HL-60 (cell line): ENCODE measurements at places on chromosomes 13 and 19.

DNA sequence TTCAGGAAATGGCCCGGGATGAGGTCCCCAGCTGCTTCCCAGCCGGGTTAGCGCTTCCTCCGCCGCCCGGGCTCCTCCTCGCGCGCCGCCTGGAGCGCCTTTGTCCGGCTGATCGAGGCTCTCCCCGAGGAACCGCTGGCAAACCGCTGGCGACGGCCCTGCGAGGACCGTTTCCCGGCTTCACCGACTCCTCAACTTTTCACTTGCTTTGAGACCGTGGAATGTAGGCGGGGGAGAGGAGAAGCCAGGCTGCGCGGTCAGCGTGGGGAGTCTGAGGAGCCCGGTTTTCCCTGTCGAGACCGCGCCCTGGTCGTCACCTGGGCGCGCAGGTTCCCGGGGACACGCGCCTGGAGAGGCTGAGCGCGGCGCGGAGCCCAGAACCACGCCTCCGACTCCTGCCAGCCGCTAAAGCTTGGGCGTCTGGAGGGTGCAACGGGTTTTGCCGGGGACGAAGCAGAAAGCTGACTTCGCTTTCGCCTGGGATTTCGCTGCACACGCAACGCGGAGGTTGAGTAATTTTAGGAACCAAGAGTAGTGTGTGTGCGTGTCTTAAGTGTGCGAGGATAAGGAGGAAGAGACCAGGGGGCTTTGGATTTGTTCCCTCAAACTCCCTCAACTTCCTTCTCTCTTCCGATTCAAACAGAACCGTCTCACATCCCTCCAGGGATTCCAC lies 7.3 kb upstream of the DGKH start:
- DNase-seq, result peak; percentile 46

GRCh38 chr19:1859331-1859781 lies 4.0 kb downstream of the KLF16 start:
- DNase-seq, result no peak

GRCh38 chr13:113540523-113540922 lies 44.0 kb upstream of the TFDP1 start:
- no peak for DNase-seq

GRCh38 chr13:73254827-73255226 lies 196.0 kb downstream of the KLF5 start:
- no peak for DNase-seq

GRCh38 chr19:38658462-38659306 lies 11.2 kb downstream of the ACTN4 start:
- no peak for DNase-seq
